Karpas-422 (cell line): ENCODE measurements at places on chromosomes 5 and 9.

GRCh38 chr5:148556835-148557234 is 97.5 kb downstream of the HTR4 start:
- no peak for DNase-seq

- DNase-seq = no peak
Measured at GRCh38 chr9:16265688-16266087, 604.8 kb downstream of the BNC2 start.

GRCh38 chr5:143552680-143553079 is 149.2 kb upstream of the NR3C1 start:
- no peak for DNase-seq

DNA sequence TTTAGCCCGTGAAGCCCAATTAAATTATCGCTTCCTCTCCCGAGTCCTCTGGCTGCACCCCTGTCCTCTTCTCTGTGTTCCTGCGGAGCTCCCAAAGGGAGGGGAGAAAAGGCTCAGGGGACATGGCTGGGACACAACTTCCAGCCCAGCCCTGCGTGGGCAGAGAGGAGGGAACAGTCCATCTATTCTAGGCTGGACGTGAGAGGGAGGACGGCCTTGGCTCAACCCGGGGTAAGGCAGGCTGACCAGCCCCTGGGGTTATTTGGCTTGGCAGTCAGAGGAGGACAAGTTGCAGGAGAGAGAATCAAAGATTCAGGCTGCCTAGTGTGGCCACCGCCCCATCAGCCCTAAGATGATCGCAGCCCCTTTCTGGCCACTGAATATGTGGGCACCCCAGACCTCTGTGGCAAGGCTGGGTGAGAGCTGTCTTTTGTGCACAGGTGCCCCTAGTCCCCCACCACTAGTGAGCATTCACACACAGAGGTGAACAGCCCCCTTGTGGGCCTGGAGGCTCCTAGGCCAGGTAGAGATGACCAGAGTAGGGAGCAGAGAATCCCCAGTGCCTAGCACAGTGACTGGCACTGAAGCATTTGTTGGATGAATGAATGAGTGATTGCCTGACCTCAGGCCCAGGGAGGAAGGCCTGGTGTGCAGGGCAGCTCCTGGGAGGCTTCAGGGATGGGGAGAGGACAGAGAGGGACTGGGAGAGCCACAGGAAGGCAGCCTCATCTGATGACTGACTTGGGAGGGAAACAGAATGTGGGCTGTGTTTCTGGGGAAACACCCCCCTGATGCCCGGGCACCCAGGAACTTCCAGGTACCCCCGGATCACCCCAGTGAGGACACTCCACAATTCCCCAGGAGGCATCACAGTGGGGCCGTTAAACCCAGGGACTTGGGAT is 133.9 kb downstream of the C9orf50 start:
- no peak for DNase-seq

DNA sequence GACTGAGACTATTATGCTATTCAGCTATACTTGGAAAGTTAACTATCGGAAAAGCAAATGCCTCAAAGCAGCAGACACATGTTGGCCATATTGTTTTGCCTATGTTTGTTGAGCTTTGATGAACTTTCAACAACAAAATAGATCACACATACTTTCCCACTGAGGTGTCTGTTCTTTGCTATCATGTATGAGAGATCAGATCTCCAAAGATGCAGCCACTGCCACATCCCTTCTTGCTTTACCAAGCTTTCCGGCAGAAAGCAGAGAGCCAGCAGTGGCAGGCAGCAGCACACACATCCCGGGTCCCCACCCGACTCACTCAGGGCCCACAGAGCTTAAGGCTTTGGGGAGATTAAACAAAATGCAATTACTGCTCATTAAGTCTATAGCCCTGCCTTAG is 18.8 kb downstream of the ZBTB5 start:
- DNase-seq = no peak
